ENCODE measurements at places on chromosomes 4 and X. TPM values are rescaled to one million over a fixed set of nuclear protein-coding genes. Genes with fewer than 3 reads are reported as not detected.

Gene TCP11X2
- not detected for polyA plus RNA-seq

GRCh38 chrX:5399403-5399802, 829.3 kb downstream of the NLGN4X start:
- DNase-seq, result no peak

Gene FGG
- not detected for polyA plus RNA-seq

GRCh38 chrX:112759966-112760365, 80.2 kb upstream of the LHFPL1 start:
- no peak for DNase-seq

- DNase-seq, result no peak
Measured at GRCh38 chr4:157358439-157358838, 137.9 kb downstream of the GRIA2 start.

GRCh38 chr4:135418353-135418752, 1216.8 kb upstream of the PABPC4L start:
- no peak for DNase-seq
